ENCODE measurements at places on chromosomes 1 and 21.

DNA sequence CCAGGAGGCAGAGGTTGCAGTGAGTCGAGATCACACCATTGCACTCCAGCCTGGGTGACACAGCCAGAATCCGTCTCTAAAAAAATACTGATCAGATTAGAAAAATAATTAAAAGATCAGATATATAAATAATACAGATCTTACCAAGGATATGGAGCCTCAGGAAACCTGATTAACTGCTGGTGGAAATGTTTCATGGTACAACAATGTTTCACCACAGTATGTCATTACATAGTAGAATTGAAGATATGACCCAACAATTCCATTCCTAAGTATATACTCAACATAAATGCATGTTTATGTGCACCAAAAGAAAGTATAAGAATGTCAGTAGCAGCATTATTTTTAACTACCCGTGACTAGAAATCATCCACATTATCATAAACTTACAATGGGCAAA, 41.7 kb downstream of the CD53 start:
- DNase-seq = no peak

DNA sequence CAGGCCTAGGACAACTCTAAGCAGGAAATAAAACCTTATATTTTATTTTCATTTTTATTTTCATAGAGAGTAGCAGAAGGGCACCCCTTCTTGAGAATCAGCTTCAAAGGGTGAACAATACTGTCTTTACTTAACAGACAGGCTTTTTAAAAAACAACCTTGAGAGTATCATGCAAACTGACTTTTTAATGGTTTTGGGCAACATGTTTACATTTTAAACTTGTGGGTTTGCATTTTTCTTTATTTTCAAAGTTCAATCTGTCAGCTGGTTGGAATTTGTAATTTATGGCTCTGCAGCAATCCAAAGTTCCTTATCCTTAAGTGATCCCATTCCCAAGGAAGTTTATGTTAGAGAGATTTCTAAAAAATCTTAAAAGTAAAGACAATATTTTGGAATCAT, 392.3 kb upstream of the ADAMTS5 start:
- no peak for DNase-seq

DNA sequence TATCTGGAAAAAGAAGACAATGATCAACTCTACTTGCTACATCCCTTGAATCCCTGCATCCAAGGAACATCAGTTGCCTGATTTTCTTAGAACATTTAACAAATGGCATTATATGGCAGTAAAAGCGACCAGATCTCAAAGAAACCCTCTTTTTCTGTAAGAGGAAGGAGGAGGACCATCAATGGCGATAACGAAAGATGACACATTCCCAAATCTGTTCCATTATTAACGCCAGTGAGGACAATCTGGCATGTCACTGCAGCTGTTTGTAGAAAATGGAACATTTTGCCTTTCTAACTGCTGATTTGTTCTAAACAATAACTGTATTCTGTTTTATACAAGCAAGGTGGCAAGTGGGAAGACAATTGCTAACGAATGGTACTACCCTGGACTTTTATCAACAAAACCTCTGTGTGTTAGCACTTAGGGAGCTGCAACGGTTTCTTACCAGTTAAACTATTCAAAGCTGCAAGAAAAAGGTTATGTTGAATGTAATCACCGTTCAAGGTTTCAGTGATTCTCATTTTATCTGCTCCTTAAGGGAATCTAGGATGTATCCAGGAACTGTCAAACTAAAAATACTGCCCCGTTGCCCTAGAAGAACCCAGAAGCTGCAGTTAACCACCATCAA, 251.9 kb downstream of the SDCCAG8 start:
- DNase-seq = no peak

DNA sequence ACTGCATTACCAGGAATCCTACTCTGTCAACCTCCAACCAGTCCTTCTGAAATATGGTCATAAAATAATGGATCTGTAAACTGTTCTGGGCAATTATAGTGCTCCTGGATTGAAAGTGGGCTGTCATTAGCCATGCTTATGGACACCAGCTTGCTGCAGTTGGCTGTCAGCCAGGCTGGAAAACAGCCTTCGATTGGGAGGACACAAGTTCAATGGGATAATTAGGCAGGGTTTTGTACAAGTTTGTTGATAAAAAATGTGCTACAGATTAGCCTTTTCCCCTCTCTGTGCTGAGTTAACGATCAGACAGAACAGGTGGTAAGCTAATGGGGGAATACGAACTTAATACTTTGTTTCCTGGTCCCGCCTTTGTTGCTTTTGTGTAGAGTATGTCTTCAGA, 413.9 kb downstream of the DUSP10 start:
- no peak for DNase-seq

DNA sequence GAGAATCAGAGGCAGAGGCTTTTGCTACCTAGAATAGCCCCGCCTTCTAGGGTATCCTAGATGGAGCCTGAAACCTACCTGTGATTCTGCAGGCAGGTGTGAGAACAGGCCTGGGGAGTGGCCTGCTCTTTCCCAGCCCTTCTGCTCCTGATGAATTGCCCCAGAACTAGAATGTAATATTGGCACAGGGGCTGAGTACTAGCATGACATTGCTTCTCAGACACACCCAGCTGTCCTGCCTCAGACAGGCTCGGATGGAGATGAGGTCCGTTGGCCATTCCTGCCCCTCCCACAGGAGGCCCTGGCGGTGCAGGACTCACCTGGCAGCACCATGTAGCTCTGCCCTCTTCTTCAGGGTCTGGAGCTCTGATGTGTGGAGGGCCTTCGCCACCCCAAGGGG, 237.6 kb downstream of the GRIK3 start:
- DNase-seq = no peak

DNA sequence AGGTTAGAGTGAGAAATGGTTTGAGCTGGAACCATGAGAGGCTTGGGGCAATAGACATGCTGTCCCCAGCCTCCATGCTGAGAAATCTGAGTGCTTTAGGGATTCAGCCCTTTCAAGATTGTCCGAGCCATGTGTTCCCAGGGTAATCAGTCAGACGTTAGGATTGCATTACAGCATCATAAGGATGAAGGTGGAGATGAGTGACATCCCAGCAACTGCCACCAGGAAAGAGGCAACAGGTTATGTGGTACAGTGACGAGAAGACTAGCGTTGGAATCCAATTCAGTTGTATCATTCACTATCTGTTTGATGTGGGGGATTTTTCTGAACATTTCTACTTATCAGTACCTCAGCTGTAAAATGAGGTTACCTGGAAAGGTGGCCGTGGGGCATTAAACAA, 1.7 kb downstream of the CAMK1G start:
- DNase-seq = no peak

DNA sequence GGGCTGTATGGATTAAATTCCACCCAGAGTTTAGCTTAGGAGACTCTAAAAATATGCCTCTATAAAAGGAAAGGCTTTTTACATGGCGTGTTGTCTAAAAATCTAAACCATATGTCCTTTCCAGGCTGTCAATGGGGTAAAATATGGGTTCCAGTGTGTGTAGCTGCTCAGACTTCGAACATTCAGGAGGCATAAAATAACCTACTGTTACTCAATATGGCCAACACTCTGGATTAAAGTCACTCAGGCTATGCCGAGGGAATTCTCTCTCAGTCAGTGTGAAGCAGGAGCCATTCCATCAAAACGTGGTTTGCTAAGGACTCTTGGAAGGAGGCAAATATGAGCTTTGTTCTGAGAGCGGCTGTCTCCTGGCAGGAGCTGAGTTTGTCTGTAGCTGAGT, 135.3 kb downstream of the RUNX1 start:
- DNase-seq = no peak

DNA sequence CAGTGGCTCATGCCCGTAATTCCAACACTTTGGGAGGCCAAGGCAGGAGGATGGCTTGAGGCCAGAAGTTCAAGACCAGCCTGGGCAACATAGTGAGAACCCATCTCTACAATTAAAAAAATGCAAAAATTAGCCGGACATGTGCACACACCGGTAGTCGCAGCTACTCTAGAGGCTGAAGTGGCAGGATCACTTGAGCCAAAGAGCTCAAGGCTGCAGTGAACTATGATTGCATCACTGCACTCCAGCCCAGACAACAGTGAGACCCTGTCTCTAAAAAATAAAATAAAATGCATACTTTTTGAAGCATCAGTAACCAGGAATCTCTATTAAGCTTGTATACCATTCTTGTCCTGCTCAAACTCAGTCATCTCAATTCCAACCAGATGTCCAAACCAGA, 27.2 kb upstream of the EEIG2 start:
- no peak for DNase-seq

DNA sequence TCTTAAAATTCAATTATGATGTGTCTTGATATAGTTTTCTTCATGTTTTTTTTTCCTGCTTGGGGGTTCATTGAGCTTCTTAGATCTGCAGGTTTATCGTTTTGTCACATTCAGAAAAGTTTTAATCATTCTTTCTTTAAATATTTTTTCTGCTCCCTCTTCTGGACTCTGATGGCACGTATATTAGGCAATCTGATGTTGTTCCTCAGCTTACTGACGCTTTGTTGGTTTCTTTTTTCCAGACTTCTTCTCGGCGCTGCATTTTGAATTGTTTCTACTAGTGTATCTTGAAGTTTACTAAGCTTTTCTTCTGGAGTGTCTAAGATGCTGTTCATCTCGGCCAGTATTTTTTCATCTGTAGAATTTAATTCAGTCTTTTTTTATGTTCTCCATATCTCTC, 44.8 kb upstream of the FMOD start:
- DNase-seq = no peak

- DNase-seq = no peak
These were observed 25.0 kb downstream of the GORAB start for GRCh38 chr1:170556917-170557316.

- peak; percentile 66 for DNase-seq
These were observed 5.9 kb downstream of the CLCA2 start for GRCh38 chr1:86429835-86430234.

DNA sequence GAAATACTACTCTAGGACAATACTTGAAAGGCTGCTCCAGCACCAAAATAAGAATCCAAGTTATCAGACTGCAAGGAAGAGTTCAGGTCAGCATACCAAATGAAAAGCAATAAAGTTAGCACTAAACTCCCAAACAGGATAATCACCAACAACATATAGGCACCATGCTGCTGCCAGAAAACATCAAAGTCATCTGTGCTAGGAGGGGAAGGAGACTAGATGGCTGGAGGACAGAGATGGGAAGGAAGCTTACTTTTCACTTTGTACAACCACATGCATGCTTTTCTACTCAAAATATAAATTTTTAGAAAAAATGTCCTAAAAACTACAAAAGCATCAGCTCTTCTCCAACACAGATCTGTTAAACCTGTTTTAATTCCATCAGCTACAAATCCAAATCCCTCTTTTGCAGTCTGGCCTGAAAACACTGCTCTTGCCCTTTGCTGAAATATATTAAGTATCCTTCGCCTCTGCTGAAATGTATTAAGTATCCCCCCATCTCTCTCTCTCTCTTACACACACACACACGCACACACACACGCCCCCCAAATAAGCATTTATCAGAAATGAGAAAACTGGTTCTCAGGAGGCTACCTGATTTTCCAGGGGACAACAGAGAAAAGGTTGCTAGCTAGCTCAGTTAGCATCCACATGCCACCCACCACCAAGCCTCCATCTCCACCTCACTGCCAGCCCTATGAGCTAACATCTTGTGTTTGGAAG, 1.5 kb downstream of the GATAD2B start:
- no peak for DNase-seq

DNA sequence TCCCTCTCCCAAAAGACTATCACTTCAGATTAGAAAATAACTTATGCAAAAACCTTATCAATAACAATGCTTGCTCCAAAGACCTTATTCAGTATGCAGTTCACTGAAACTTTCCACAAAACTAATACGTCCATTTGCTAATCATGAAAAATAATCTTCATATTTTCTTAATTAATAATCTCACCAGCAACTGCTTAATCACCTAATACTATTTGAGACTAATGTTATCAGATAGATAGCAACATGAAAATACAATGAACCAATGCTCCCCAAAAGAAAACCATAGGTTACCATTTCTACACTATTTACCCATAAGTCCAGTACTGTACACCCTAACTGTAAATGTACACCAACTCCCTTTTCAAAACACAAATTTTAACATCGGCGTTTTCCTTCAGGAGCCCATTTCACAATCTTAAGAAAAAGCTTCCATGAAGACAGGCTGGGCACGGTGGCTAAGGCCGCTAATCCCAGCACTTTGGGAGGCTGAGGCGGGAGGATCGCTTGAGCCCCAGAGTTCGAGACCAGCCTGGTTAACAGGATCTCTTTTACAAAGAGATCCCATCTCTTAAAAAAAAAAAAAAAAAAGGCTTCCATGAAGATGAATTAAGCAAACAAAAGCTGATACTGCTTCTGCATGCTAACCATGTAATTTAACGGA, 1.7 kb downstream of the GNB1 start:
- DNase-seq = no peak

GRCh38 chr1:156802421-156802935, 14.2 kb downstream of the SH2D2A start:
- DNase-seq = no peak

DNA sequence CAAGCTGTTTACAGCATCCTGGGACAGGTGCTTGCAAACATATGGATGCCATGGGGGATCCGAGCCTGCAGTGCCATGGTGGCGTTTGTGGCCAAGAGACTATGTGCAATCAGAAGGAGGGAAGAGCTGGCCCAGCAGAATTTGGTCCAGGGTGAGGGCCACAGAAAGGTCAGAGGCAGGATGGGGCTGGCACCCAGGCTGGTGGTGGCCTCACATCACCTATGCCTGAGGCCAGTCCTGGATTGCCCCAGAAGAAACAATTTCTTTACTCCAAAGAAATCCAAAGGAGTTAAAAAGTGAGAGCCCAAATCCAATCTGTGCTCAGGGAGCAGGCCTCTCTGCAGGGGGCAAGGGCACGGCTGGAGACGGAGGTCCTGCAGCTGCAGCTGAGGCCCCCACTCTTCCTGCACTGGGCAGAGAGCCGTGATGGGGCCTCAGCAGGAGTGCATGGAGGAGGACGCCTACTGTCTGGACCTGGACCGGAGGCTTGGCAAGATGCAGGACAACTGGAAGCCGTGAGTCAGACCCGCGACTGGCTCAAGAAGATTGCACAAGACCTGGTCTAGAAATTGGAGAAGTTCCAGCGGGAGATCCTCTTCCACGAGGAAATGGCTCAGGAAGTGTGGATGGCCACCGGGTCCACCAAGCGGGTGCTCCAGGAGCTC, 163.5 kb downstream of the RYR2 start:
- DNase-seq = no peak

DNA sequence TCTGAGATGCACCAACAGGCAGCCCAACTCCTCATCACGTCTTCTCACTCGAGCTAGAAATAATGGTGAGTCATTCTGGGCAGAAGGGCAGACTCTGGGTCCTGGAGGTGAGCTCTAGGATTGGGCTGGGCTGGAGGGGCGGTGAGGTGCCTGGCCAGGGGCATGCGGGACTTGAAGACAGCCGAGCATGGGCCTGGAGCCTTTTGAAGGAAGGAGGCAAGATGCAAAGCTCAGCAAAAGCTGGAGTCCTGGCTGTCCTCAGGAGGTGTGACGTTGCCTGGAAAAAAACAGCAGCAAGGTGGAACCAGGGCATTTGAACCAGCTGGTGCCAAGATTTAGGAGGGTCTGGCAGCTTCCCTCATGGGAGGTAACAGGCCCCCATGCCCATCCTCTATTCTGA, 712 bp downstream of the KCNA2 start:
- DNase-seq = no peak

GRCh38 chr1:170254371-170254770, 108.6 kb downstream of the NTMT2 start:
- DNase-seq = no peak

GRCh38 chr1:76084029-76084627, 9.6 kb downstream of the ST6GALNAC3 start:
- DNase-seq = no peak
